Occipital lobe (tissue), 3 donors: ENCODE measurements at places on chromosomes 3 and 15. TPM values are rescaled to one million over a fixed set of nuclear protein-coding genes. Genes with fewer than 3 reads are reported as not detected.

DNA sequence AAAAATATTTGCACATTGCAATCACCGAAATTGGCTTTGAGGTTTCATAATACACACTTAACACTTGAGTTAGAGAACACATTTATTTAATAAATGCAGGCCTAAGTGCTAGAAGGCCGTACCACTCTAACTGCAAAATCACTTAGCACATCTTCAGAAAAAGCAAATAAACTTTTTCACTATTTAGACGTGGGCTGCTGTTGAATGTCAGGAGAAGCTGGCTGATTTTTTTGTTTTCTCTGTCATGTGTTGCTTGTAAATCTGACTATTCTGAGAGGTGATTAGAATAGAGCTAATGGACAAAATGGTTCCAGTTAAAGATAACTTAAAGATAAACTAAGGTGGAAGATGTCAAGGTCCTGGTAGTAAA, 265.1 kb downstream of the FOXP1 start:
- no peak for DNase-seq

- DNase-seq = no peak
Observed at GRCh38 chr15:101371081-101371480, 76.0 kb upstream of the SNRPA1 start.

GRCh38 chr15:96268442-96269204, 61.9 kb upstream of the NR2F2 start:
- DNase-seq = no peak

- DNase-seq = peak; percentile 38
Observed at GRCh38 chr3:171838218-171838720, 4.9 kb upstream of the TMEM212 start.

DNA sequence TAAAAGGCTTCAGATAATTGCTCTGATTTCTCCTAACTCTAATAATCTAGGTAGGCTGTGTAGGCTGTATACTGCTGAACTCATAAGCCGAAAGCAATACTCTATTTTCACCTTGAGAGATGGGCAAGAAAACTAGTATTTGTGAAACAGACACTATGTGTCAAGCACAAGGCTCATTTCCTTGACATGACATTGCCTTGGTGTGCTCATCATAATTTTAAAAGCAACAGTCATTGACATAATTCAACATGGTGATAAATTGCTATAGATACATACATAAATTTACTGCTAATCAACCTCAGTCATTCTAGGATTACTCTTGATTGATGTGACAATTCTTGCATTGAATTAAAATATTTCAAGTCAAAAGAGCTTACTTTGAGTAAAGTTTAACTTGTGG, 304.7 kb downstream of the CNTN3 start:
- DNase-seq = no peak

The CLASP2 gene
- 1,178 TPM for total RNA-seq

The LDHAL6B gene
- total RNA-seq = not detected

The CCR3 gene
- not detected for total RNA-seq

DNA sequence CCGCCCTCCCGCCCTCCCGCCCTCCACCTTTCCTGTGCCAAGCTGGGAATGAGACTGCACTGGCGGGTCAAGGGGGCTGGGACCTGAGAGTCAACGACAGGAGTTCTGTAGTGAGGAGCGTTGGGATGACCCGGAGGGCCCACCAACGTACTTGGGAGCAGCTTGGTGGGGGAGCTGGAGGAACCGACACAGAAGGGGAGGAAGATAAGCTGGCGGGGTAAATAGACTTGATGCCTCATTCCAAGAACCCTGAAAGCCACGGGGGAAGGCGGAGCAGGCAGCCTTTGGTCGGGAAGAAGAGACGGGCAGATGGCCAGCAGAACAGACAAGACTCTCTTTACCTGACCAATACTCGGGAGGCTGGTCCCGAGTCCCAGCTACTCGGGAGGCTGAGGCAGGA, 277 bp downstream of the FMN1 start:
- no peak for DNase-seq

The WDR93 gene
- 0.31 TPM for total RNA-seq

DNA sequence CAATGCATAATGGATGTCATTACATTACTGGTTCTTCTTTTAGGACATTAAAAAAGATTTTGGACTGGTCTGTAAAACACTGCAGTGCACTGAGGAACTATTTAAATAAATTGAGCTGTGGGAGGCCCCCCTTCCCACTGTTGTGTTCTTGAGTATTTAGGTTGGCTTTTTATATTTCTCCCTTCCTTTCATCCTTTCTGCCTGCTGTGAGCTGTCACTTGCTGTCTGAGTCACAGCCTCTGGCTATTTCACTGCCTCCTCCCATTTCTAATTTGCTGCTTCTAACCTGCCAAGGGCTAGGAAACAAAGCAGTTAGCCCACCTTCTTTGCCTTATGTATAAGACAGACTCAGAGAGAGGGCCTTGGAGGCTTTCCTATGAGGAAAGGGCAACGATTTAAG, 89.0 kb upstream of the FNDC3B start:
- no peak for DNase-seq

DNA sequence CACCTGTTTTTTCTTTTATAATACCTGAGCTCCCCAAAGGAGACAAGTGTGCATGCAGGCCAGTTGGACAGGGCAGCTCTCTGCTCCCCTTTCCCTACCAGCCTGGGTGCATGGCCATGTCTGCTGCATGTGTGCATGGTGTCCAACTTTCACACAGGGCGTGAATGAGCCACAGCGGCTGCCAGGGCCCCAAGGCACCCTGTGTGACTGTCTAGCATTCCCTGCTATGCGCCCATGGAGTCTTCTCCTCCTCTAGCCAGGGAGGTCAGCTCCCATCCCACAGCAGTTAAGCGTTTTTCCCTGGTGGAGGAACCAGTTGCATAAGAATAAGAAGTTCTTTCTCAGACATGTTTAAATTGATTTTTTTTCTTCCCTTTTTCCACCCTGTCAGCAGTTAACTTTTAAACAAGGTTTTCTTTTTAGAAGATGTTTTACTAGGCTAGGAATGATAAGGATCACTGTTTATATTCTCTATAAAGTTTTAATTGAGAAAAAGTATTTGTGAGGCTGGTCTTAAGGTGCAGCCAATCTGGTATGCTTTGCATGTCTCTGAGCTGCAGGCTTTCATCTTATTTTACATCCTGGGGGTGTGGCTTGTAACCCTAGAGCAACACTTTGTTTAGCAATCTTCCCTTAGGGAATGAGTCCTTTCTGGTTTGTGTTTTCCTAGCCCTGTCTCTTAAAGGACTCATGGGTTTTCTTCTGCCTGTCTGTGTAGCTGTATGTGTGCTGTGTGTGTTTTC, 20.5 kb upstream of the OR5H1 start:
- DNase-seq = no peak

DNA sequence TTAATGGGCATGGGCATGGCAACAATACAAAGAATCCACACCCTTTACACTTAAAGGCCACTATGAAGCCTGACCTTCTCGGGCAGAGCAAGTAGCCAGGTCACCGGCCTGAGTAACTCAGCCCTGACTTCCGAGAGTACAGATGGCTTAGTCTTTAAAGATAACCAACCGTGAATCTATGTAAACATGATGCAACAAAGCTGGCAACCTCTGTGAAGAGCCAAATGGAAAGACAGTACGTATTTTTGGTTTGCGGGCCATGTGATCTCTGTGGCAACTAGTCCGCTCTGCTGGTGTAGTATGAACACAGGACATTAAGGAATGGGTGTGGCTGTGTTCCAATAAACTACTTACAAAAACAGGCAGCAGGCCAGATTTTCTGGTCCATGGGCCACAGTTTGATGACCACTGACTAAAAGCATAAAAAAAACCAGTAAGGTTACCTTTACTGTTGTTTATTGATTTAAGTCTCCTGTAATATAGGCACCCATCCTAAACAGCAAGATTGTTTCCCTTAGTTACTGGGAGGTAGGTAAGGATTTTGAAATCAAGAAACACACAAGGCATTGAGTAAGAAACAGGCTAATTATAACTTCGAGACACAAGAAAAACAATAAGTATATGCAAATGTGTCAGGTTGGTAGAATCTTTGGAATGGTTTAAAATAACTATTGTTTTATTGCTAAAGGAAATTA, 14.5 kb downstream of the RIOX2 start:
- DNase-seq = no peak

DNA sequence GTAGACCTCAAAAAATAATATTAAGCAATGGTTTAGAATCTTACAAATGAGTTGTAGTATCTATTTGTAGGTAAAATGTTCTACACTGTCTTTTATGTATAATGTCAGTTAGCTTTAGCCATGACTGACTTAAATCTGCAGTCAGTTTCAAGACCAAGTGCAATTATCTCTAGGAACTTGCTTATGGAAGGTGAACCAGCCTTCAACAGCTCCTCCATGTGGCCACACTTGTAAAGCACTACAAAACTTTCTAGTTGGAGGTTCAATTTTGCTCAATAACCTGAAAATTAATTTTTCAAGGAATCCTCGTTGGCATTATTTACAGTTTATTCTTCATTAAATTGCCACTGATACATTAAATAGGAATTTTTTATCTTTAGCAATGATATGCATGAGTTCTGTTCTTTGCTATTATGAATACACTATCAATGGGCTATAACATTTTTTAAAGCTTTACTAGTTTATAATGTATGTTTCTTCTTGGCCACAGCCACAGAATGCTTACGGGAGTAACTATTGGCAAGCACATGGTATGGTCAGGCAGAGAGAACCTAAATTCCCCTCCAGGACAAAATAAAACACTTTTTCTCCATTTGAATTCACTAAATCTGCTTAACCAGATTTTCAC, 315.3 kb upstream of the UBE2E2 start:
- no peak for DNase-seq

DNA sequence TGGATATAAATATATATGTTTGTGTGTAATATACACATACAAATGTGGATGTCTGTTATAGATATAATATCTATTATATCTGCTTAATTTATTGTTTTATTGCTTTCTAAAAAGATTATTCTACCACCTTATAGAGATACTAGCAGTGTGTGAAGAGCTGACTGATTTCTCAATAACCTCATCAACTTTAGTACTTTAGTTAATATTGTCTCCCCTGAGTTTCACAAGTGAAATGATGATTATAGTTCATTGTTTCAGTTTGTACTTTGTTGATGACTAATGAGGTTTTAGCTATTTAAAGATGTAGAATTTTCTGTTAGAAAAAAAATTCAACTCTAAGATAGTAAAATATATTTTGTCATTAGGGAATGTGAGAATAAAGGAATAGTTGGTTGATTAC, 11.4 kb downstream of the RSRC1 start:
- no peak for DNase-seq

DNA sequence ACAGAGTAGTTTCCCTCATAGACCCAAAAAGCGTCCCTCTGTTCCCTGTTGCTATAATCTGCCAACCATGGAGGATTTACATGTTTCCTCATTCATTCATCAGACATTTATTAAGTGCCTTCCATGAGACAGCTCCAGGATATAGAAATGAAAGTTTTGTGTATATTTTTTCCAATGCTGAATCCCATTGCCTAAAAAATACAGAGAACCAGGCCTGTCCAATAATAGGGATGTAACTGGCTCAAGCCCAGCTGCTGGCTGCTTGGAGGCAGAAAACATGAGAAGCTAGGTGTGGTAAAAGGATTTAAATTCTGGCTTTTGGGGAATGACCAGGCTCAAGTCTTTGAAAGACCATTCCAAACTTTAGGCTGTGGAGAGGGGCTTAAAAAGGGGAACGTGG, 41.5 kb downstream of the RARB start:
- DNase-seq = no peak

- DNase-seq = no peak
Observed at GRCh38 chr15:28101983-28102441, 2.9 kb upstream of the OCA2 start.

DNA sequence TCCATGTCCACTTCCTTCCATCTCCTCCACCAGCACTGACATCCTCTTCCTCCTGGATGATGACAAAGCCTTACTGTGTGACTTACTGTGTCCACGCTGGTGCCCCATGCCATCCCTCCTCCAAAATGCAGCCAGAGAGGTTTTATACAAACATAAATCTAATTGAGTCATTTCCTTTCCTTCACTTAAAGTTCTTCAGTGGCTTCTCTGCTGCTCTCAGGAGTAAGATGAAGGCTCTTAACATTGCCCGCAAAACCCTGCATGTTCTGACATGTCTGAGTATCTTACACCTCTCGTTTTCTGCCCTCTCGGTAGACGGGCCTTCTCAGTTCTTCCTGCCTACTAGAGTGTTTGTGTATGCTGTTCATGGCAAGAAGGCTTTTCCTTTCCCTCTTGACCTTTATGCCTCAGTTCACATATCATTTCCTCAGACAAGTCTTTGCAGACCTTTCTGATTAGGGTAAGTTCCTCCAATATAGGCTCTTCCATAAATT, 175.5 kb downstream of the CFAP20DC start:
- no peak for DNase-seq

DNA sequence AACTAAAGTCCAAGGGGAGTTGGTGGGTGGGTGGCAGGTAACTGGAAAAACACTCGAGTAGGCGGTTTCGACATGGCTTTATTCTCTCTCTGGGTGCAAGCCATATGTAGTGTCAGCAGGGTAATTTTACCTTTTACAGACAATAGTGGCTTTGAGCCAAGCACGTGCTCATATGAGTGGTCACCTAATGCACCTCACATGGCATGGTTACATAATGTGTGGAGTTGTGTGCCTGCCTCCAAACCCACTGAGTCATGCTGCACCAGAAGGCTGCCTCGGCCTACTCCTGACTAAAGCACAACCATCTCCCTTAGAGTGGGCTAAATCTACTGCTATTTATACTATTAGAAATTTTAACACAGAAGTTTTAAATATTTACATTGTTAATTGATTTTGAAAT, 16.5 kb downstream of the CCRL2 start:
- DNase-seq = no peak

GRCh38 chr3:105700575-105700974, 168.2 kb downstream of the CBLB start:
- DNase-seq = no peak

The RBM5 gene
- 205 TPM for total RNA-seq

DNA sequence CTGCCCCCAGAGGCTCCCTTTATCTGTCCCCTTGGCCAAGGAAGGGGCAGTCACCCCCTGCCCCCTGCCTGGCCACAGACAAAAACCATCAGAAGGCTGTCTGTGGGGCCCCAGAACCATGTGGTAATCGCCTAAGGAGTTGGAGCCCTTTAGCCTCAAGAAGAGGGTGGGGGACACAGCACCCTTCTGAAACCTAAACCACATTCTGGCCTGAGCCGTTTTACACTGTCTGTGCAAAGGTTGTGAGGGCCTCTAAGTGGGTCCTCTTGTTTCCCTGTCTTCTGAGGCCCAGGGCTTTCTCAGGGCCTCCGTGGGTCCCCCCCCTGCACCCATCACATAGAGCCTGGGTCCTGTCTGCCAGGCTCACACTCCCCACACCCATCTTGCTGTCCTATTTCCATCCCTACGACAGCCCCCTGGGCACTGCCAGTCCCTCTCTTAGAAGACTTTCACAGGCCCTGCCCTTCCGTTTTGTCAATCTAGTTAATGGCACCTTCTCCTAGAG, 17.9 kb upstream of the RPUSD3 start:
- no peak for DNase-seq

The TMEM212 gene
- not detected for total RNA-seq

GRCh38 chr3:113222451-113223086, 11.2 kb downstream of the BOC start:
- no peak for DNase-seq
